Neural cell (in vitro differentiated cells): ENCODE measurements at places on chromosomes 1 and 21. TPM values are rescaled to one million over a fixed set of nuclear protein-coding genes. Genes with fewer than 3 reads are reported as not detected.

The SYNC gene
- polyA plus RNA-seq, result not detected in 2 replicates

The HES2 gene
- polyA plus RNA-seq, result not detected in 2 replicates

The GORAB gene
- 17.8 and 18.9 TPM in 2 replicates for polyA plus RNA-seq

The BARHL2 gene
- polyA plus RNA-seq, result not detected in 2 replicates

The RNU1-1 gene
- under 0.01 TPM in 1 of 2 replicates, not detected in the other for polyA plus RNA-seq

The CR1L gene
- polyA plus RNA-seq, result not detected in 2 replicates

The CCDC18 gene
- polyA plus RNA-seq, result 4.9 and 5.7 TPM in 2 replicates

The WNT9A gene
- 0.57 and 1.4 TPM in 2 replicates for polyA plus RNA-seq

The OPTC gene
- polyA plus RNA-seq, result not detected in 2 replicates

The QSOX1 gene
- 49.8 and 58.4 TPM in 2 replicates for polyA plus RNA-seq

The TPTE gene
- polyA plus RNA-seq, result 0.24 TPM in 1 of 2 replicates, not detected in the other
